Activated naive CD8-positive, alpha-beta T cell treated with anti-CD3 and anti-CD28 coated beads, Interleukin-2, amount 50 U/mL, for 24 hours (primary cell): ENCODE measurements at places on chromosomes 13 and 19.

DNA sequence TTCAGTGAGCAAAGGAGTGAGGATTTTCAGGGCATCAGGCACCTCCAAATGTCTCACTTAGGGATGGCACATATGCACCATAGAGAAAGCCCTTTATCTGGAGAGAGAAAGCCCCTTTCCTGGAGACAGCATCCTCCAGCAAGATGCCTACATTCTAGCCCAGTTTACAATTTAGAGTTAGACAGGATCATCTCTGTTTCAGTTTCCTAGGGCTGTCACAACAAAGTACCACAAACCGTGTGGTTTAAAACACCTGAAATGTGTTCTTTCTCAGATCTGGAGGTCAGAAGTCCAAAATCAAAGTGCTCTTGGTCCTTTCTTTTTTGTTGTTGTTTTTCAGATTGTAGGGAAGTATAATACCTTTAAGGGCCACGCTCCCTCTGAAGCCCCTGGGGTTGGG lies 61.8 kb downstream of the MBNL2 start:
- no peak overlapping the region for H3K27ac ChIP-seq
- H3K4me1 ChIP-seq, result peaks cover 39% of the 10 kb centered on the region
- no peaks in the 10 kb centered on the region for H3K27me3 ChIP-seq
- no peak overlapping the region for H3K4me3 ChIP-seq
- no peak for DNase-seq
- H3K36me3 ChIP-seq, result peaks cover 12% of the 10 kb centered on the region

DNA sequence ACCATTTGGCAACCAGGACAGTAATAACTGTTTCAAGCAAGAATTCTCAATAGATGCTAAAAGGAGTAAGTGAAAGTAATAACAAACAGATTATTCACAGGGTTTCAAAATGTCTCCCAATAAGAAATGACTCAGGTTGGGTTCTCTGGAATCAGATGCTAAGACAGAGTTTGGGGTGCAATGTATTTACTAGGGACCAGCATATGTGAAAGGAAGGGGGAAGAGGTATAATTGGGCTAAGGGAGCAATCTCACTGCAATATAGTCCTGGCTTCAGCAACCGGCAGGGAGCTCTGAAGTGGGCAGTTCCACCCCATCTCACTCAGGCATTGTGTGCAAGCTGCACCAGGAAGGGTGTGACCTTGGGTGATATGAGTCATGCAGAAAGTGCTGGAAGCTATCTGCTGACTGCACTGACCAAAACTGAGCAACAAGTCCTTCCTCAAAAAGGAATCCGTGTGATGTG lies 23.4 kb downstream of the ZDHHC20 start:
- peak; percentile 46 for DNase-seq
- H3K27me3 ChIP-seq, result no peaks in the 10 kb centered on the region
- peak overlapping the region; percentile 65 for H3K27ac ChIP-seq
- peaks cover 32% of the 10 kb centered on the region for H3K4me1 ChIP-seq
- peak overlapping the region; percentile 24 for H3K4me3 ChIP-seq
- peaks cover 24% of the 10 kb centered on the region for H3K36me3 ChIP-seq

DNA sequence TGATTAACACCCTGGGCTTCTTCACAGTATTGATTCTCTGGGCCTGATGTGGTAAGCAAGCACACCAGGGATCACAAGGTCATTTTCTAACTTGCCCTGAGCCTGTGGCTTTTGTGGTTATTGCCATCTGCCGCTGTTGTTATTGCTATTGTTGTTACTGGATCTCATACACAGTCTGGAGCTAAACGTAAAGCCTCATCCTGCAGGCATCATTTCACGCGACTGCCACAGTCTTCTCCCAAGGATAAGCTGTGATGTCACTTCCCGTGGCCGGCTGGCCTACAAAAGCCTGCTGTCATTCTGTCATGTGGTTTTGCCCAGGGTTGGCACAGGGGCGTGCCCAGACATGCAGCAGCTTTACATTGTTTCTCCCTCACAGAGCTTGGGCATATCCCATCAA lies 154.0 kb upstream of the GPR12 start:
- H3K4me1 ChIP-seq, result peaks cover 7% of the 10 kb centered on the region
- H3K27ac ChIP-seq, result no peak overlapping the region
- DNase-seq, result peak; percentile 7

DNA sequence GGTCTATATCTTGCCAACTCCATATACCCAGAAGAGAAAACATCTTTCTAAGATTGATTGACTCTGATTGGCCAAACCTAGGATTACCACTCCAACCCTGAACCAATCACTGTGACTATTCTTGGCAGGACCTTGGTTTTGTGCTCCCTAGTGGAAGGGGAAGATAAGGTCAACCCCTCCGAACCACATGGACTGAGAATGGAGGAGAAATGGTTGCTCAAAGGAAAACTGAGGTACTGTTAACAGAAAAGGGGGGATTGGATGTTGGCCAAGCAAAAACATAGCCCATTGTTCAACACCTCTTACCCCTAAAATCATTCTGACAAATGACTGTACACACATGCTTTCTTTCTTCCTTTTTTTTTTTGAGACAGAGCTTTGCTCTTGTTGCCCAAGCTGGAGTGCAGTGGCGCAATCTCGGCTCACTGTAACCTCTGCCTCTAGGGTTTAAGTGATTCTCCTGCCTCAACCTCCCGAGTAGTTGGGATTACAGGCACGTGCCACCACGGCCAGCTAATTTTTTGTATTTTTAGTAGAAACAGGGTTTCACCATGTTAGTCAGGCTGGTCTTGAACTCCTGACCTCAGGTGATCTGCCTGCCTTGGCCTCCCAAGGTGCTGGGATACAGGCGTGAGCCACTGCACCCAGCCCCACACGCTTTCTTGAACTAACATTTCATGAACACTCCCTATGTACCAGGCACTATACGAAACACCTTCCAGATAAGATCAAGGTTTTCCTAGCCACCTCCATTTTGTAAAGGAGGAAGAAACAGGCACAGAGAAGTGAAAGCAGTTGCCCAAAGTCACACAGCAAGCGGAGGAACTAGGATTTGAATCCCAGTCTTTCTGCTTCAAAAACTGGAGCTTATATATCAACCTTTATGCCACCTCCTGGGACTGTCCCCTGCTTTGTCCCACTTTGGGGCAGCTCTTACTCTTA lies 6.5 kb downstream of the MEIOSIN start:
- no peak overlapping the region for H3K4me3 ChIP-seq
- no peaks in the 10 kb centered on the region for H3K36me3 ChIP-seq
- no peak for DNase-seq
- H3K4me1 ChIP-seq, result no peaks in the 10 kb centered on the region
- peaks cover 9% of the 10 kb centered on the region for H3K27me3 ChIP-seq

DNA sequence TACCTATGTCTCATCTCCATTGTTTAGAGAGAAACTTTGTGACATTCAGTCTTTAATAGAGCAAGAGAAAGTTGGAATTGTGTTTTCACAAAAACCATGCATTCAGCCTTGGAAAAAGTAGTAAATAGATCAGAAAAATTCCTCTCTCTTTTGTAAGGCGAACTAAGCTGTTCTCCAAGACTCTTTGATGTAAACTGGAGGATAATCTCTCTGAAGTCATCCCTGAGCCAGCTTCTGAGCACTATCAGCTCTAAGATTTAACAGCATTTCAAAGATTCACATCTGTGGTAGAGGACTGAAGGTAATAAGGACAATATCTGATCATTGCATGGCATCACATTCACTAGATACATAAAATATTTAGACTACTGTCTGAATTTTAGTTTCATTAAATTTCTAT lies 904.6 kb upstream of the ATXN8OS start:
- H3K27me3 ChIP-seq, result no peaks in the 10 kb centered on the region
- DNase-seq, result no peak
- H3K27ac ChIP-seq, result no peak overlapping the region

GRCh38 chr19:15331419-15332310 lies 674 bp downstream of the BRD4 start:
- peak overlapping the region; percentile 94 for H3K4me3 ChIP-seq
- H3K27ac ChIP-seq, result peak overlapping the region; percentile 95
- H3K36me3 ChIP-seq, result peaks cover 20% of the 10 kb centered on the region
- H3K27me3 ChIP-seq, result no peaks in the 10 kb centered on the region
- peaks cover 55% of the 10 kb centered on the region for H3K4me1 ChIP-seq

DNA sequence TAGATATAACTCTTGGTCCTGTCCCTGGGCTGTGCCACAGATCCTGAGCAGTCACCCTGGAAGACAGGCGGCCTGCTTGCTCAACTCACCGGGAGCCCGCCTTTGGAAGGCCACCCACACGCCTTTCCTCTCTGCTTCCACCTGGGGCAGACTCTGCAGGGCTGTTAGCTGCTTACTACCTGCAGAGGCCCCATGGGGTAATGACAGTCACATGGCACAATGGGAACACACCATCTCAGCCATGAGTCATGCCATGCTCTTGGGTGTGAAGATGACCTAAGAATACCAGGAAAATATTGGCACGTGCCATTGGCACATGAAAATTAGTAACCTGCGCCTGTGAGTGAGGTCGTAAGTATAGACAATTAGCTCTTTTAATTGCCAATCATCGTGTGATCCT lies 108.6 kb downstream of the COL4A2 start:
- peak; percentile 13 for DNase-seq
- peaks cover 94% of the 10 kb centered on the region for H3K27me3 ChIP-seq
- no peaks in the 10 kb centered on the region for H3K36me3 ChIP-seq

DNA sequence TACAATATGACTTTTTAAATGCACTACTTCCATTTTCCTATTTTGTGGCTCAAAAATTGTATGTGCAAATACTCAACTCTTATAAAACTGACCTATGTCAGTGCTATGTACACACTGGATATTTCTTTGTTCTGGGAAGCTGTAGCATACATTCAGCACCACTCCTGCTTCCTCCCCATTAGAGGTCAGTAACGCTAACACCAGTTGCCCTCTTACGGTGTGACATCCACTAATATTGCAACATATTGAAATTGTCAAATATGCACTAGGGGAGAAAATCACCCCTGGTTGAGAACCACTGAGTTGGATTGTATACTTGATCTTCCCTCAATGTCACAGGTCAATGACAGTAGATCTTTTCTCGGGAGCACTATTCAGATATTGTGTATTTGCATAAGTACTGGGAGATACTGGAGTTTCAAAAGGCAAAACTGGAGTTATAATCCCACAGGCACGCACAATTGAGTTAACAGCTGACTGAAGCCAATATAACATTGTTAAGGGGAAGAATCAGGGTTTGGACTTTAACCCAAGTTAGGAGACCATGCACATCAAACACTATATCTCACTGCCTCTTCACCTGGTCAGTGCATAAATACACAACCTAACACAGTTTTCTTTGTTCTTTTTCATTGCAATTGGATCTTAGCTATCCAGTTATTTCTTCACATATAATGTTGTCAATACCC lies 1276.5 kb upstream of the MIR17HG start:
- no peaks in the 10 kb centered on the region for H3K4me1 ChIP-seq
- no peaks in the 10 kb centered on the region for H3K27me3 ChIP-seq
- no peak overlapping the region for H3K27ac ChIP-seq
- H3K4me3 ChIP-seq, result no peak overlapping the region
- no peak for DNase-seq

DNA sequence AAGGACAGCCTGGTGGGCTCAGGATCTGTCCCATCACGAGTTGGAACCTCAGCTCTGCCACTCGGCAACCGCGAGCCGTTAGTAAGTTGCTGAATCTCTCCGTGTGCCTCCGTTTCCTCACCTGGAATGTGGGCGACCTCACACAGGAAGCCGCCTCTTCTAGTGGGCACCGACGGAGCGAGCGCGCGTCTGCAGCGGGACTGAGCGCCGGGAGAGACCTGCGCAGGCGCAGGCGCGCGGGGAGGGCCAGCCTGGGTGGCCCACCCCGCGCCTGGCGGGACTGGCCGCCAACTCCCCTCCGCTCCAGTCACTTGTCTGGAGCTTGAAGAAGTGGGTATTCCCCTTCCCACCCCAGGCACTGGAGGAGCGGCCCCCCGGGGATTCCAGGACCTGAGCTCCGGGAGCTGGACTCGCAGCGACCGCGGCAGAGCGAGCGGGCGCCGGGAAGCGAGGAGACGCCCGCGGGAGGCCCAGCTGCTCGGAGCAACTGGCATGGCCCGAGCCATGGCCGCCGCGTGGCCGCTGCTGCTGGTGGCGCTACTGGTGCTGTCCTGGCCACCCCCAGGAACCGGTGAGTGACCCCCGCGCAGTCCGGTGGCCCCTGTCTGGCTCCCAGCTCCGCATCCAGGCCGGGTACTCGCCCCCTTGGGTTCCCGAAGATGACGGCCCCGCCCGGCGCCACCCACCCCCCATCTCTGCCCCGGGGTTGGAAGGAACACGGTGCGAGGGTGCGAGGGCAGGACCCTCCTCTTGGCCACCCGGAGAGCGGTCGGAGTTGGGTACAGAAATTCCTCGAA lies at the start of gene PVR:
Gene PVR, plus strand, starts transcription at position 306 of the 797 bp plus-strand sequence. Its CDS starts 187 bp downstream, at position 493.
- H3K4me3 ChIP-seq, result peak within 1 kb of the TSS; percentile 81
- H3K27ac ChIP-seq, result no peak within 1 kb of the TSS
- peaks cover 11% of the 10 kb centered on the region for H3K27me3 ChIP-seq
- DNase-seq, result peak; percentile 61
- peaks cover 1% of the 10 kb centered on the region for H3K36me3 ChIP-seq

- no peaks in the 10 kb centered on the region for H3K4me1 ChIP-seq
- no peak overlapping the region for H3K4me3 ChIP-seq
- no peaks in the 10 kb centered on the region for H3K27me3 ChIP-seq
- H3K27ac ChIP-seq, result no peak overlapping the region
- DNase-seq, result no peak
These were observed 109.0 kb upstream of the SOX1 start for GRCh38 chr13:111957913-111958450.

DNA sequence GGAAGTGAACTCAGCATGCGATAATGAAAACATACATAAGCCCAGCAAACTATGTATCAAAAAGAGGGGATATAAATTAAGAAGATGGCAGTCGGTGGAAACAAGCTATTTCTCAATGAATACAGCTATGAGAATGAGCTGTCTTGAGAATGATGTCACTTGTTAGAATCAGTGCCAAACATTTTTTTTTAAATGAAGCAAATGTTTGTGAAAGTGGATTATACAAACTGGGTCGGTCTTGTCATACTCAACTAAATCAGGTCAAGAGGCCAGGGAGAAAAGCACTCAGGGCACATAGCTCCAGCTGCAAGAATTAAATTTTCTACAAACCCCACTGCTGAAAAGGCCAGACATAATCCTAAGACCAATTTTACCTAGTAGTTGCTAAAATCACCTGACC lies 1048.4 kb downstream of the SLITRK1 start:
- no peak overlapping the region for H3K27ac ChIP-seq
- no peaks in the 10 kb centered on the region for H3K4me1 ChIP-seq
- H3K4me3 ChIP-seq, result no peak overlapping the region
- H3K27me3 ChIP-seq, result no peaks in the 10 kb centered on the region
- DNase-seq, result no peak

- H3K36me3 ChIP-seq, result no peaks in the 10 kb centered on the region
- no peaks in the 10 kb centered on the region for H3K27me3 ChIP-seq
- no peak overlapping the region for H3K27ac ChIP-seq
- H3K4me3 ChIP-seq, result no peak overlapping the region
- no peak for DNase-seq
These were observed 31.9 kb downstream of the SGCG start for GRCh38 chr13:23212671-23213070.
